HFFc6 (cell line): ENCODE measurements at places on chromosomes 16 and 17. TPM values are rescaled to one million over a fixed set of nuclear protein-coding genes. Genes with fewer than 3 reads are reported as not detected.

DNA sequence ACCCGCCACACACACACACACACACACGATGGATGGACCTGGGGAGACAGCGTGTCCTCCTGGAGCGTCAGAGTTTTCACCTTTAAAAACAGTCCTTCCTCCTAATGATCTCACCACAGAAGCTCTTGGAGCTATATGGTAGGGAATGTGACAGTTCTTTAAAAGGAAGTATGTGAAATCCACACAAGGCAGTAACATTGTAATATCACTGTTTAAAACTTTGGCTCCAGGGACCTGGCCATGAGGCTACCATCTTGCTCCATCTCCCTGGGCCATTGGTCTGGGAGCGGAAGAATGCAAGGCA lies 302.4 kb downstream of the SOX9 start:
- DNase-seq, result no peak
- H3K27me3 ChIP-seq, result no peaks in the 10 kb centered on the region; the same call in 1 of the 2 replicates
- H3K4me1 ChIP-seq, result peaks cover 49% of the 10 kb centered on the region
- H3K27ac ChIP-seq, result peak overlapping the region; percentile 96
- H3K36me3 ChIP-seq, result peaks cover 8% of the 10 kb centered on the region

- peaks cover 25% of the 10 kb centered on the region for H3K4me1 ChIP-seq
- peak overlapping the region; percentile 2; the same call in 1 of the 2 replicates for H3K4me3 ChIP-seq
- DNase-seq, result peak; percentile 70
- H3K27me3 ChIP-seq, result peaks cover 5% of the 10 kb centered on the region
- no peaks in the 10 kb centered on the region for H3K36me3 ChIP-seq
These were observed 190.3 kb downstream of the CPPED1 start for GRCh38 chr16:12613131-12613991.

DNA sequence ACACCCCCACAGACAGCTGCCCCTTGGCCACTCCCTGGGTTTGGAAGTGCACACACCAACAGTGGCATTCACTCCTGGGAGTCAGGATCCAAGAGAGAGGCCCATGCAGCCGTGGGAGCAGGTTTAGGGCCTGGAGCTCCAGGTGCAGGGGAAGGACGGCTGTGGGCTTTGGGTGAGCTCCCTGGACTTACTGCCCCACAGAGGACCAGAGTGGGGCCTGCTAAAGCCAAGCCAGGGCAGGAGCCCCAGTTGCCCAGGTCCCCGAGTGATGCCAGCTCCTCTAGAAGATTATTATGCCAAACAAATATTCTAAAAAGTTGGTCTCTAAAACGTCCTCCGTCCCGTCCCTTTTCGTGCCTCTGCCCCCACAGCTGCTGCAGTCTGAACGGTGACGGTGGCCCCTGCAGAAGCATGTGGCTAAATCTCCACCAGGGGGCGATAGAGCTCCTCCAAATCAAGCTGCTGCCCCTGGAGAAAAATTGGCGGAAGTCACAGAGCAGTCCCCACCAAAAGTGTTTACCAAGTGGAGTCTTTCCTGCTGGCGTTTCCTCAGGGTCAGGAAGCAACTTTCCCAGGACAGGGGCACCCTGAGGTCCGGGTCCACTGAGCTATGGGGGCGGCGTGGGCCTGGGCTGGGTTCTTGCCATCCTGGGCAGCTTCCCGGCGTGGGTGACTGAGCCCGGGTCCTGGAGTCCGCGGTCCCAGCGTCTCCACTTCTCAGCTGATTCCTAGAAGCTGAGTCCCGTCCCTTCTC lies 4.2 kb downstream of the ARMC7 start:
- peak overlapping the region; percentile 78 for H3K4me3 ChIP-seq
- peak; percentile 81 for DNase-seq
- peak overlapping the region; percentile 74 for H3K27ac ChIP-seq
- peaks cover 32% of the 10 kb centered on the region for H3K4me1 ChIP-seq
- H3K36me3 ChIP-seq, result peaks cover 8% of the 10 kb centered on the region
- peaks cover 4% of the 10 kb centered on the region; the same call in 1 of the 2 replicates for H3K27me3 ChIP-seq

DNA sequence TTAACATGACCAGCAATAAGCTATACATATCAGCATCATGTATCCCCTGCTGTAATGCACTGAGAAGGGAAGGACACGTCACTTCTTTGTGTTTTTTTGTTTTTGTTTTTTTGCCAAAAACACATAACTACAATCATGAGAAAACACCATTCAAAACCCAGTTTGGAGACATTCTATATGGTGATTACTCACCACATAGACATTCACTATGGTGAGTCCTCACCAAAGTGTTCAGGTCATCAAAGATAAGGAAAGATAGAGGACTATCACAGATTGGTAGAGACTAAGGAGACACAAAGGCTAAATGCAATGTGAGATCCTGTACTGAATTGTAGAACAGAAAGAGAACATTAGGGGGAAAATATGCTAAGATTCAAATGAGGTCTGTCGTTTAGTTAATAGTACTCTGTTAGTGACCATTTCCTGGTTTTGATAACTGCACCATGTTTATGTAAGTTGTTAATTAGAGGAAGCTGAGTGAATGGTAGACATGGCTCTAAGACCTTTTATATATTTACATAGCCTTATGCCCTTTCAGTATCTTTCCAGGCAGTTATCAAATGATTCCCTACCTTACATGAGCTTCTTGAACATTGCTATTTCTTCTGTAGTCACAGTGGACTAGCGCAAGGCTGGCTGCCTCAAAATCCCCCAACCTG lies 46.6 kb downstream of the PIK3R5 start:
- H3K4me3 ChIP-seq, result no peak overlapping the region
- no peak for DNase-seq
- H3K4me1 ChIP-seq, result no peaks in the 10 kb centered on the region; the same call in 1 of the 2 replicates

- no peaks in the 10 kb centered on the region for H3K36me3 ChIP-seq
- H3K4me1 ChIP-seq, result peaks cover 66% of the 10 kb centered on the region
- no peak overlapping the region for H3K4me3 ChIP-seq
- no peaks in the 10 kb centered on the region; the same call in 1 of the 2 replicates for H3K27me3 ChIP-seq
These were observed 7.2 kb upstream of the KRT36 start for GRCh38 chr17:41496803-41497484.

DNA sequence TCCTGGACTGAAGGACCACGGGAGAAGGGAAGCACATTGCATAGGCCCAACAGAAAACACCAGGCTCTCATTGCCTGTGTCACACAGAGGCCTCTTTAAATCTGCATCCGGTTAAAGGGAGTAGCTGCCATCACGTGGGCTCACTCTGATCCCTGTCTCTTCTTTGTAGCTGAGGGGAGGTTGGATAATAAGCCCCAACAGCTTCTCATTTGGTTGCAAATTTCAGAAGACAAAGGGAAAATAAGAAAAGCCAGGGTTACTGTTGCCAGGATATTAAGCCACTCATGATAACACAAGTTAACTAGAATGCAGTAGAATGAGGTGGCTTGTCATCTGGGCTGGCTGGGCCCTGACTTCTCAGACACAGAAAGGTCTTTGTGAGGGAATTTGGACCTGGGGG lies 325.1 kb upstream of the ERCC4 start:
- no peak for DNase-seq
- no peaks in the 10 kb centered on the region for H3K4me1 ChIP-seq
- no peaks in the 10 kb centered on the region; the same call in 1 of the 2 replicates for H3K36me3 ChIP-seq
- no peak overlapping the region for H3K4me3 ChIP-seq
- no peak overlapping the region for H3K27ac ChIP-seq
- H3K27me3 ChIP-seq, result no peaks in the 10 kb centered on the region; the same call in 1 of the 2 replicates

DNA sequence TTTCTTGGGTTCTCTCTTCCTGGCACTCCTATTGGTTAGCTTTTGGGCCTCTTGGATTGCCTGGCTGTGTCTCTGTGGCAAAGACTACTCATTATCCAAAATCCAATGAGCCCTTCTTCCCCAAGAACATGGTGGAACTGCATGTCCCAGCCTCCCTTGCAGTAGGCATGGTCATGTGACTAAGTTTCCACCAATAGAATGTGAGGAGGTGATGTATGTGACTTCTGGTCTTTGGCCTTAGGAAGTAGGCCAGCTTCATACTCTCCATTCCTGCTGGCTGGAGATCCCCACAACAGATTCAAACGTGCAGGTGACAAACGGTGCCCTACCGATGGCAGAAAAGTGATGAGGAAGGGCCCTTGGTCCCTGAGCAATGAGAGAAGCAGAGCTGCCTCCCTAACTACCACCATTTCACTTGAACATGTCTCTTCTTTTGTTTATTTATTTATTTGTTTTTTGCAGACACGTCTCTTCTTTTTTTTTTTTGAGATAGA lies 17.3 kb upstream of the SPN start:
- no peaks in the 10 kb centered on the region for H3K36me3 ChIP-seq
- peaks cover 14% of the 10 kb centered on the region for H3K27me3 ChIP-seq
- H3K4me3 ChIP-seq, result no peak overlapping the region
- H3K4me1 ChIP-seq, result no peaks in the 10 kb centered on the region
- no peak for DNase-seq

GRCh38 chr16:65497571-65497970 lies 375.7 kb upstream of the CDH11 start:
- no peaks in the 10 kb centered on the region for H3K27me3 ChIP-seq
- H3K36me3 ChIP-seq, result no peaks in the 10 kb centered on the region
- H3K27ac ChIP-seq, result no peak overlapping the region
- no peak overlapping the region for H3K4me3 ChIP-seq
- H3K4me1 ChIP-seq, result peaks cover 17% of the 10 kb centered on the region

GRCh38 chr16:2860826-2861567 lies 3.0 kb upstream of the PRSS22 start:
- H3K27ac ChIP-seq, result no peak overlapping the region
- no peak overlapping the region for H3K4me3 ChIP-seq
- peaks cover 6% of the 10 kb centered on the region for H3K4me1 ChIP-seq
- H3K36me3 ChIP-seq, result peaks cover 6% of the 10 kb centered on the region; the same call in 1 of the 2 replicates
- H3K27me3 ChIP-seq, result peaks cover 1% of the 10 kb centered on the region; the same call in 1 of the 2 replicates
- no peak for DNase-seq

GRCh38 chr16:88494335-88495154 lies 41.5 kb downstream of the ZFPM1 start:
- H3K36me3 ChIP-seq, result no peaks in the 10 kb centered on the region
- no peak for DNase-seq
- no peaks in the 10 kb centered on the region for H3K27me3 ChIP-seq

- no peak overlapping the region for H3K4me3 ChIP-seq
- no peaks in the 10 kb centered on the region for H3K4me1 ChIP-seq
- H3K27me3 ChIP-seq, result no peaks in the 10 kb centered on the region; the same call in 1 of the 2 replicates
- DNase-seq, result no peak
- H3K36me3 ChIP-seq, result no peaks in the 10 kb centered on the region
- H3K27ac ChIP-seq, result no peak overlapping the region
These were observed 30.3 kb upstream of the CAPN15 start for GRCh38 chr16:497258-497657.

DNA sequence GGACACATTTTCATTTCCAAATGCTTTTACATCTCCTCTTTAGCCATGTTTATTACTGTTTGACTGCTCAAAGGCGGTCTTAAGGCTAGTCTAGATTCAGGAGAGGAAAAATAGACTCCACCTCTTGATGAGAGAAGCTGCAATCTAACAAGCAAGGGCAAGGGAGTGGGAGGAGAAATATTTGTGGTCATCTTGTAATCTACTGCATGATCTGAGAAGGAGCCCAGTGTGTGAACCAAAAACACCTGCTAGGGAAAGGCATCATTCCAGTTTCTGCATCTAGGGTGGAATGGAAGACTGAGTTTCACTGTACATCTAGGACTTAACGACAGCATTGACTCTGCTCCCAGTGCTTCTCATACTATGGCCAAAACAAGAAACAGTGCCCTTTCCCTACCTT lies 232.2 kb upstream of the HS3ST3A1 start:
- no peaks in the 10 kb centered on the region for H3K4me1 ChIP-seq
- H3K4me3 ChIP-seq, result no peak overlapping the region
- peaks cover 4% of the 10 kb centered on the region for H3K27me3 ChIP-seq

- DNase-seq, result no peak
- H3K27ac ChIP-seq, result no peak within 1 kb of the TSS
- H3K27me3 ChIP-seq, result peaks cover 65% of the 10 kb centered on the region
- no peaks in the 10 kb centered on the region for H3K36me3 ChIP-seq
- H3K4me1 ChIP-seq, result no peaks in the 10 kb centered on the region
These were observed at the start of gene RHBDL3 for GRCh38 chr17:32265192-32265923. RHBDL3 (plus strand) TSS chr17:32265832; CDS start chr17:32266190, 358 bp downstream.

DNA sequence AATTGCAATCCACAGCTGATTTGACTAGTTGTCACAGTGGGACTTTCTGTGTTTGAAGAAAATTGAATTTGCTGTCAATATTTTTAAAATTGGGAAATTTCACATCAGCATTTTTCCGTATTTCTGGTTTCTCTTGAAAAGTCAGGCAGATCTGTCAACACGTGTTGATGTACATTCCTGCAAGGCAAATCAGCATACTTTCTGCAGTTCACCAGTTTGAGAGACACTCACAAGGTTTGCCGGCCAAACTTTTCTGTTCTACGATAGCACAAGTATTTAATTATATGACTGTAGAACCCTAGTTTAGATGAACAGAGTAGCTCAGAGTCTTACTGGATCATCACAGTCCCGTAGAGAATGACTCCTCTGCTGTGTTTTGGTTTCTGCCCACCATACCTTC lies 102.0 kb downstream of the ADAMTS18 start:
- no peaks in the 10 kb centered on the region for H3K36me3 ChIP-seq
- DNase-seq, result no peak
- no peaks in the 10 kb centered on the region; the same call in 1 of the 2 replicates for H3K27me3 ChIP-seq
- H3K4me3 ChIP-seq, result no peak overlapping the region
- H3K4me1 ChIP-seq, result no peaks in the 10 kb centered on the region
- no peak overlapping the region for H3K27ac ChIP-seq

GRCh38 chr17:61809816-61810392 lies 53.4 kb downstream of the BRIP1 start:
- peaks cover 63% of the 10 kb centered on the region for H3K4me1 ChIP-seq
- peak; percentile 9 for DNase-seq
- peaks cover 20% of the 10 kb centered on the region for H3K36me3 ChIP-seq
- H3K27me3 ChIP-seq, result no peaks in the 10 kb centered on the region
- H3K27ac ChIP-seq, result peak overlapping the region; percentile 75

DNA sequence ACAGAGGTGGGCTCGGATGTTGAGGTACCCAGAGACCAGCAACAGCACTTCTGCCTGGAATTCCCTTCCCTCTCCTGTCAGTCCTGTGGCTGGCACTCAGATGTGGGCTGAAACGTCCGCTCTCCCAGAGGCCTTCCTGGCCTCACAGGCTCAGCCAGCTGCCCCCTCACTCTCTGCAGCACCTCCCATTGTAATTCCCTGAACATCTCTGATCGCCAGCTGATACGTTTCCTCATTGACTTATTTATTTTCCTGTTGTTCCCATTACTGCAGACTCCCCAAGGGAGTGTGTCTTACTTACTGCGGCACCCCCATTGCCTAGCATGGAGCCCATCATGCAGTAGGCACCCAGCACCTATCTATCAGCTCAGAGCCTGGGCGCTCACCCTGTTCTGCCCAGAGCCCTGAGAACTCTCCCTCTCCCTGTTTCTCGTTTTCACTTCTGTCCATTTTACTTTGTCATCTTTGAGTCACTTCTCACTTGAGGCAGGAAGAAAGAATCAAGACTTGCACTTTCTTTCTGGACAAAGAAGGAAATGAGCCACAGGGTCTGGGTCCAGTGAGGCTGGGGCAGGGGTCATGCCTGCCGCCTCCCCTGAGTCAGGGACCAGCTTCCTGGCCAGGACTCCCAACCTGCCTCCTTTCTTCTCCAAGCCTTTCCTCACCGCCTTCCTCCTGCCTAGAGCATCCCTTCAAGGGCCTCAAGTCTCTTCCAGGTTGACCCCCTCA lies 10.2 kb downstream of the CDH5 start:
- H3K4me3 ChIP-seq, result no peak overlapping the region
- peaks cover 5% of the 10 kb centered on the region; the same call in 1 of the 2 replicates for H3K36me3 ChIP-seq
- H3K4me1 ChIP-seq, result peaks cover 6% of the 10 kb centered on the region
- DNase-seq, result no peak
- no peak overlapping the region for H3K27ac ChIP-seq
- peaks cover 18% of the 10 kb centered on the region for H3K27me3 ChIP-seq

ATAD5 gene
- 2.2 to 4.6 TPM (median 3.9 TPM) in 3 replicates for total RNA-seq

EVPLL gene
- not detected in 3 replicates for total RNA-seq

RMI2 gene
- total RNA-seq, result 7.3 to 16.2 TPM (median 13.8 TPM) in 3 replicates

MMP15 gene
- 0.95 to 4.1 TPM (median 3.1 TPM) in 3 replicates for total RNA-seq

KRTAP2-2 gene
- 0.55 TPM in 1 of 3 replicates, not detected in the others for total RNA-seq

YBX2 gene
- total RNA-seq, result not detected in 3 replicates

CLEC10A gene
- not detected in 3 replicates for total RNA-seq

ABCA8 gene
- total RNA-seq, result 0.11 to 0.12 TPM in 2 of 3 replicates, not detected in the other

EVPL gene
- not detected in 3 replicates for total RNA-seq

IRX5 gene
- 5.3 to 5.4 TPM (median 5.3 TPM) in 3 replicates for total RNA-seq

HSD17B2 gene
- total RNA-seq, result 1.9 to 3.2 TPM in 2 of 3 replicates, not detected in the other

NPIPA8 gene
- 15.5 to 17.4 TPM (median 16.1 TPM) in 3 replicates for total RNA-seq

KDM6B gene
- 10.4 and 17.5 TPM in 2 replicates for total RNA-seq

KRTAP4-8 gene
- not detected in 2 replicates for total RNA-seq

CORO6 gene
- 5.7 to 7.0 TPM (median 5.9 TPM) in 3 replicates for total RNA-seq

SSTR5 gene
- not detected in 3 replicates for total RNA-seq
